CD14-positive monocyte (primary cell): ENCODE measurements at places on chromosomes 5 and 9. TPM values are rescaled to one million over a fixed set of nuclear protein-coding genes. Genes with fewer than 3 reads are reported as not detected.

- no peak overlapping the region for H3K4me3 ChIP-seq
- H3K36me3 ChIP-seq, result no peaks in the 10 kb centered on the region
- no peaks in the 10 kb centered on the region for H3K27me3 ChIP-seq
- no peak overlapping the region for H3K27ac ChIP-seq
- H3K4me1 ChIP-seq, result no peaks in the 10 kb centered on the region
- no peak for DNase-seq
Measured at GRCh38 chr5:15833365-15833764, 333.4 kb downstream of the FBXL7 start.

DNA sequence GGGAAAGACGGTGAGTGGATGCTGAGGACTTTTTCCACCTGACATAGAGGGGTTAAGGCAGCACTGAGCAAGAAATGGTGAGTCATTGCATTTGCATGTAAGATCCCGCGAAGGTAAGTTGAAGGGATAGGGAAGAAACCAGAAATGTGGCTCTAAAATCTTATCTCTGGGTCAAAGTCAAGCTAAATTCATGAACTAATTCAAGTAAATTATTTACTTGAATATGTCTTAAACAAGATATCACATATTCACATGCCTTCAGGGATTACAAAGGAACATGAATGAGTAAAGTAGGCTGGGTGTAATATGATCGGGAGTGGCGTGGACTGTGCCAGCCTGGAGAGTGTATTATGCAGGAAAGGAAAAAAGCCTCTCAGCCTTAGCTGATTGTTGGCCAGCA is 74.4 kb upstream of the EQTN start:
- H3K27me3 ChIP-seq, result no peaks in the 10 kb centered on the region
- H3K36me3 ChIP-seq, result no peaks in the 10 kb centered on the region
- no peak for DNase-seq
- peaks cover 21% of the 10 kb centered on the region for H3K4me1 ChIP-seq

DNA sequence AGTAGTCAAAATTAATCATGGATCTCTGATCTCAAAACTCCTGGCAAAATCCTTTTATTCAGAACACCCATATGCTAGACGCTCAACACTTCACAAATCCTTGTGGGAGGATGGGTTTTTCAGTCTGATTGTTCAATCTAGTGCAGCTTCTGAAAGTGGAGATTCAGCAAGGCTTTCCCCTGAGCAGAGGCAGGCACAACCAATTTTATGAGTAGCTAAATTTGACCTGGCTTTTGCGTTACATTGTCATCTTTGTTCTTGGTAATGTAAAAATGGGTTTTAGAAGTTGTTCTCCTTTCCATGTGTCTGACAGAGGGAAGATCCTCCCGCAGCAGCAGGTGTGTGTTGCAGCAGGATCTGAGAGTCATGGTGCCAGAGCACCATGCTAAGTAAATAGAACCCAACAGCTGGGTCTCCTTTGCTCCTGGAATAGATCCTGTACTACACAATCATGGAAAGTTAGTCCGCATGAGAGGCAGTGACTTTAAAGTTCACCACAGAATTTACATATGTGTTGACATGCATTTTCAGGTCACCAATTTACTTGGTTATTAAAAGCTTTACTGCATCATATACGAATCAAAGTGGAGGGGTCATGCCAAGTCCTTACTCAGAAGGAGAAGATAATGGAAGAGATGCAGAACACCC is 70.1 kb upstream of the MEF2C start:
- no peak for DNase-seq
- H3K27me3 ChIP-seq, result no peaks in the 10 kb centered on the region
- H3K27ac ChIP-seq, result no peak overlapping the region
- H3K4me3 ChIP-seq, result no peak overlapping the region

PTPRD gene
- not detected in 2 replicates for polyA plus RNA-seq

BBLN gene
- polyA plus RNA-seq, result 74.8 and 158 TPM in 2 replicates

DNA sequence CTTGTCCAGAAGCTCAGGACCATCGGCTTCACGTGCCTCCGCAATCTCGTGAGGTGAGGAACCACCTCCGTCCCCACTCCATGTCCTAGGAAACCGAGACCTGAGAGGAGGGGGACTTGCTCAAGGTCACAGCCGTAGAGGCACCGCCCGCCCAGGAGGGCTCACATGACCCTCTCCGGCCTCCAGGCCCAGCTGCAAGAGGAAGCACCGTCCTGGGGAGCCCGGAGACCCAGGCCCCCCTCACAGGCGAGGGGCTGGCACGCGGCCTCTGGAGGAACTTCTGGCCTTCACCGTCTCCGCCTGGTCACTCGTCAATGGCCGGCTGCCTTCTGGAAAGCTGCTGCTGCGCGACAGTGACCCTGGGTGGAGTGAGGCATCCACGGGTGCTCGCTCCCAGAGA is 24.2 kb downstream of the FAM78A start:
- H3K27ac ChIP-seq, result peak overlapping the region; percentile 95
- peaks cover 60% of the 10 kb centered on the region for H3K4me1 ChIP-seq
- no peaks in the 10 kb centered on the region for H3K27me3 ChIP-seq
- peak overlapping the region; percentile 82 for H3K4me3 ChIP-seq
- no peak for DNase-seq

VAV2 gene
- polyA plus RNA-seq, result 2.3 TPM

GRCh38 chr5:27124590-27124989 is 86.2 kb upstream of the CDH9 start:
- no peak overlapping the region for H3K27ac ChIP-seq
- no peaks in the 10 kb centered on the region for H3K4me1 ChIP-seq
- H3K27me3 ChIP-seq, result no peaks in the 10 kb centered on the region
- DNase-seq, result no peak
- no peak overlapping the region for H3K4me3 ChIP-seq

NRG2 gene
- polyA plus RNA-seq, result 0.01 and 0.03 TPM in 2 replicates

ALDH1B1 gene
- polyA plus RNA-seq, result 0.81 and 1.00 TPM in 2 replicates

DNA sequence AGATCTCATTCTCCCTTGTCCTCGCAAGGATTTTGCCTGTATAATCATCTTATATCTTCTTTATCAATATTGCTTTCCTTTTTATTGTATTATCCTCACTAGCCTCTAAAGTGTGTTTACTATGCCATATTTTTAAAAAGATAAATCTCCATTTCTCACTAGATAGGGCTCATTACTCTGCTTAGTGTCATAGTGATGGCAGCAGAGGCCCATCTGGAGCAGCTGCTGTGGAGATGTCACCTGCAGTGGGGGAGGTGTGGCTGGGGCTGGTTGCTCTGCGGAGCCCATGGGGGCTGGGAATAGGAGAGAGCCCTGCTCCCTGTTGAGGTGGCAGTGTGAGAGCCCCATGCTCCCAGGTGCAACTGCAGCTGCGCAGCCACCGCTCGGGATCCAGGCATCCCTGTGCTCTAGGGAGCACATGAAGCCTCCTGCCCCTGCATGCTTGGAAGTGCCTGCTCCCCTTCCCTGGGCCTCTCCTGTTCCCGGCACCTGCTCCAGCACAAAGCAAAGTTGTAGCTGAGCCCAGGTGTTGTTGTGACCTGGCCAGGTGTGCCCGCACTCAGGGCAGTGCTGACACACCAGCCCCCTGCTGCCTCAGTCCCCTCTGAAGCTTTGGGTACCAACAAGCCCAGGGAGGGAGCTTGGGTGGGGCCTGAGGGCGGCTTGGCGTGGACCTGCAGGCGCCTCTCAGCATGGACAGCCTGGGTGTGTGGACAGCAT is 144.6 kb upstream of the MRPS30 start:
- H3K36me3 ChIP-seq, result no peaks in the 10 kb centered on the region
- H3K4me1 ChIP-seq, result no peaks in the 10 kb centered on the region
- H3K27me3 ChIP-seq, result no peaks in the 10 kb centered on the region

N4BP3 gene
- not detected for polyA plus RNA-seq

DNA sequence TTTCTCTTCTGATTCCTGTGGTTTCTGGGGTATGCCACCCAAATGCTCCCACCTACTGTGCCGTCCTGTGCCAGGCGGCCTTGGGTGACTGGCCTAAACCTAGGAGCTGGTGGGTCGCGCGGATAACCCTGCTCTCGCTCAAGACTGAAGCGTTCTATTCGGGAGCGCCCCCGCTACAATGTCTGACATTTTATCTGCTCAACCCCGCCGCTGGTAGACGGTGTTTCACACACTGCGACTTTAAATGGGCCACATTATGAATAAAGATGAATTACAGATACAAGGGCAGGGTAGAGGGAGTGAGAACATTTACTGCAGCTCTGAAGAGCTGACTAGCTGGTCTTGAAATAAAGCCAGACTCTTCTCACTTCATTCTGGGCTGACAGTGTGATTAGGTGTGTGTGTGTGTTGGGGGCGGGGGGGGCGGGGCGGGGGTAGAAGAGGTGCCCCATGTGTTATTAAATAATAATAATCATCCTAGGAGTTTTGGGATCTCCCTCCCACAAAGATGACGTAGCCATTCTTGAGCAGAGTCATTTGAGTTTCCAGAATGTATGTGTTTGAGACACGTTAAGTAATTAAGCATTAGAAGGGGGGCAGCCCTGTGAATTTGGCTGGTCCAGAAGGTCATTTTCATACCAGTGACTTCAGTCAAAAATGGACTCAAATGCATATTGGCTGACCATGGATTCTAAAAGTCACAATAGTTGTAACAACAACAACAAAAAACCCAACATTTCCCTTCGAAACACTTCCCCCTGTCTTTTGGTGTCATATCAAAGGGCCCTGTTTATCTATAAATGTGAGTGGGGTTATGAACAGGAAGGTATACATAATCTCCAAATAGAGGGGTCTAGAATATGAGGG is 1.0 kb upstream of the PTCH1 start:
- H3K27ac ChIP-seq, result no peak overlapping the region
- no peaks in the 10 kb centered on the region for H3K4me1 ChIP-seq

ZFAND5 gene
- polyA plus RNA-seq, result 237 TPM

LRRC70 gene
- polyA plus RNA-seq, result 0.23 TPM

DNA sequence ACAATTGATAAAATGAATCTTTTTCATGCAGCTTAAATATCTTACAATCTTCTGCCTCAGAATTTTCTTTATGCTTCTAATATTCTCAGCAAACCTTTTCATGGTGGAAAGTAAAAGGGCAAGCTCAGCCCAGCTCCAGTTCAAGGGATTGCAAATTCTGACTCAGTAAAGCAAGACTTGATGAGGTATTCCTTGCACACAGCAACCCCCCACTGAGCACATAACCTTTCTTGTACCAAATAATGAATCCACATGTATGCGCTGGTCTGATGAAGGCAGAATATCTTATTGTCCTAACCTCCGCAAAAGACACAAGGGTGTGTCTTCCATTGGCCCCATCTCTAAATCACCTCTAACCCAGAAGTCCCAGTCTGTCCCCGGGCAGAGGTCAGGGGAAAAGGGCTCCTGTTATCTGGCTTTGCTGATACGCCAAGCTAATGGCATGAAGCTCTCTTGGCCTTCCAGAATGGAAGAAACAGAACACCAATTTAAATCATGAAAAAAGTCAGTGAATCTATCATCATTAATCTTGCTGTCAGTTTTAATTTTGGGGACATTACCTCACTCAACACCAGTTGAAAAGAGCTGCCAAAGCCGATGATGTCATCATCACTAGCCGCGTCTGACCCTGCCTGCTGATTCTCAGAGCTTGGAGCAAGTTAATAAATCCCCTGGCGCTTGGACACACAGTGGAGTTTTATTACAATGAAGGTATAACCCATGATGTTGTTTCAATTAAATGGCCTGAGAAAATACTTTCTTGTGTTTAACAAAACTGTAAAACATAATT is 592.5 kb upstream of the CLINT1 start:
- no peaks in the 10 kb centered on the region for H3K27me3 ChIP-seq
- H3K27ac ChIP-seq, result no peak overlapping the region
- no peak for DNase-seq
- no peaks in the 10 kb centered on the region for H3K36me3 ChIP-seq
- no peak overlapping the region for H3K4me3 ChIP-seq

DNA sequence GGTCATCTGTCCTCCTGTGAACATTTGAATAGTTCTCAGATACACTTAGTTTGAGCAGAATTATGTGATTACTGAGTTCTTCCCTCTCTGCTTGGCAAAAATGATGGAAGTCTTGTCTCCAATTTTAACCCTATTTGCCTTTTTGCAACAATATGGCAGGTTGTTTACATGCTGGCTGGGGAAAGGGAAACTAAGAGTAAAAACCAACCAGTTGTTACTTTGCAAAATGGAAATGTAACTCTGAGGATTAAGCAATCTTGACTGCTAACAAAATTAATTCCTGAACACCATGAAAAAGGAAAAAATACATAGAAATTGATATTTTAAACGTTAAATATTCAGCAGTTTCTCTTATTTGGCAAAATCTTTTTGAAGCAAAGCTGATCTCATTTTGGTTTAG is 11.1 kb downstream of the SIT1 start:
- H3K27me3 ChIP-seq, result no peaks in the 10 kb centered on the region
- peaks cover 85% of the 10 kb centered on the region for H3K4me1 ChIP-seq
- H3K4me3 ChIP-seq, result no peak overlapping the region
- H3K27ac ChIP-seq, result no peak overlapping the region

SLC27A4 gene
- polyA plus RNA-seq, result 6.8 TPM

GRCh38 chr5:151191661-151192060 is 32.2 kb downstream of the CCDC69 start:
- H3K4me1 ChIP-seq, result peaks cover 19% of the 10 kb centered on the region
- DNase-seq, result no peak
- peaks cover 77% of the 10 kb centered on the region for H3K36me3 ChIP-seq
- no peak overlapping the region for H3K27ac ChIP-seq
- H3K4me3 ChIP-seq, result no peak overlapping the region
- no peaks in the 10 kb centered on the region for H3K27me3 ChIP-seq

DNA sequence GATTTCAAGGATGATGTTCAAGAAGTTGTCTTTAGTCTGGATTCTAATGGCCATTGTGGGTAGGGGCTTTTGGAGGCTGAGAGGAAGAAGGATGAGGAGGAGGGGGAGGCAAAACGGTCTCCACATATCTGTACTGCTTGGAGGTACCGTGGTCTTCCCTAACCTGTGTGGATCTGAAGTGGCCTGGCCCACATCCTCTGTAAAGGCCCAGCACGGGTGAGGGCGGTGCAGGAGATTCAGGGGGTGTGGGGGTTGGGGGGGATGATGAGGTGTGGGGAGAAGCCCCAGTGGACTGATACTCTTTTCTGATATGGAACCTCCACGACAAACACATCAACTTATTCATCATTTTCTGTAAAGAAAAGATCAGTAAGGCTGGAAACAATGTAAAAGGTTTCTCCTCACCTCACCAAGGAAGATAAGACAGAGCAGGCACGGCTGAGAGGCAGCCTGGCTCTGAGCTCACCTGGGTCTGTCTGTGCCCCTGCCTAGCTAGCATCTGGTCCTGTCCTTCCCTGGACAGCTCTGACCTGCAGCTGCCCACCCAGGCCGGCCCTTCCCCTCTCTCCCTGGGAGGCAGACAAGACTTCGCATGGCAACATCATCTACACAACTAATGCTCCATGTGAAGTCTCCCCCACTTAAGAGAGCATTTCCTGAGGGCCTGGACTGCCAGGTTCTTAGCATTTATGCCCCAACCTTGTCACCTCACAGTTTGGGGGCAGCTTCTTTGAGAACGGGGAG is 5.6 kb upstream of the IL3 start:
- H3K27ac ChIP-seq, result no peak overlapping the region
- H3K27me3 ChIP-seq, result no peaks in the 10 kb centered on the region
- no peak for DNase-seq
- H3K36me3 ChIP-seq, result no peaks in the 10 kb centered on the region
- no peak overlapping the region for H3K4me3 ChIP-seq

DNA sequence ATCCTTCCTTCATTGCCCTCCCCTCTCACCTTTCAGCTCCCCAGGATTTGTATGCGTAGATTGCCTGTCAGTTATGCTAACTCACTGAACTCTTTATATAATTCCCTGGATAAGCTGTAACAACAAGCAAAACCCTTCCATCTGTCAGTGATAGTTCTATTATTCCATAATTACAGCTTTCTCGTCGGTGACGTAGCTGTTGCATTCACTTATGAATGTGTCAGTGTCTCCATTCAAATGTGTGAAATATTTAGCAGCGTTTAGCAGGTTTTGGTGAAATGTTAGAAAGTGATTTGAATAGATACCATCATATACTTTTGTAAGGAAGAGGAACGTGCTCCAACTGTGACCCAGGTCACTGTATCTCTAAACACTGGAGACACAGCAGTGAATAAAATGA is 45.2 kb downstream of the PIP5K1B start:
- no peaks in the 10 kb centered on the region for H3K36me3 ChIP-seq
- H3K4me3 ChIP-seq, result no peak overlapping the region
- no peaks in the 10 kb centered on the region for H3K4me1 ChIP-seq
- no peaks in the 10 kb centered on the region for H3K27me3 ChIP-seq
